ENCODE measurements at places on chromosomes 16 and 17.

DNA sequence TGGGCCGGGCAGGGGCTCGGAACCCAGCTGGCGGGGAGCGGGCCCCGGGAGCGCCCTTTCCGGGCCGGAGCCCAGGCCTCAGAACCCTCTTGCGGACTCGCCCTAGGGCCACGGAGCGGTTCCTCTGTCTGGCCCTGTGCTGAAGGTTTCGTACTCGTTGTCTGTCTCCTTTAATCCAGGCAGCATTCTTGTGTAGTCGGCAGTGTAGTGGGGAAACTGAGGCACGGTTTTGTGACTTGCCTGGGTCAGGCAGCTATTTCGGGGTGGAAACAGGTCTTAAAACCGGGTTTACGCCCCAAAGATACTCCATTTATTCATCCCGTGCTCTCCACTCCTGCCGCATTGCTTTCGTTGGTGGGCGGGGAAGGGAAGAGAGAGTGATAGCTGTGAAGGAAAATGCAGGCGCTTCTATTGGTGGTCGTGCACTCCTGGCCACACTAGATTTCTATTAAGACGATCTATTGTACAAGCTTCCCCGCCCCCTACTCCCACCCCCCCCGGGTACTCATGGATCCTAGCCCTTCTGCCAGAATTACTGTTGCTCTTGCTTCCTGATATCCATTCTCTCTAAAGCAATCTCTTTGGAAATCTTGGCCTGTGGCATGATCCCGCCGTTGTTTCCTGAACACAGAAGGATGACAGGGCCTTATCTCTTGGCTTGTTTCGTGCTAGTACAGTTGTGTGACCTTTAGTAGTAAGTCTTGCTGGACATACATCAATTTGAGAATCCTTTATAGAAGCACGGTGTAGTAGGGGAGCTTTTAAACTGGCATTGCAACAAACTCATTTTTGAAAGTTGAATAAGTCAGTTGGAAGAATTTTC lies 751 bp downstream of the DCAF7 start:
- no peak for DNase-seq

- no peak for DNase-seq
These were observed 110.1 kb downstream of the YPEL2 start for GRCh38 chr17:59441464-59442096.

GRCh38 chr17:62628831-62629555 lies 1.5 kb downstream of the MRC2 start:
- no peak for DNase-seq

- no peak for DNase-seq
These were observed 85.3 kb downstream of the HAPSTR1 start for GRCh38 chr16:9176547-9177418.

DNA sequence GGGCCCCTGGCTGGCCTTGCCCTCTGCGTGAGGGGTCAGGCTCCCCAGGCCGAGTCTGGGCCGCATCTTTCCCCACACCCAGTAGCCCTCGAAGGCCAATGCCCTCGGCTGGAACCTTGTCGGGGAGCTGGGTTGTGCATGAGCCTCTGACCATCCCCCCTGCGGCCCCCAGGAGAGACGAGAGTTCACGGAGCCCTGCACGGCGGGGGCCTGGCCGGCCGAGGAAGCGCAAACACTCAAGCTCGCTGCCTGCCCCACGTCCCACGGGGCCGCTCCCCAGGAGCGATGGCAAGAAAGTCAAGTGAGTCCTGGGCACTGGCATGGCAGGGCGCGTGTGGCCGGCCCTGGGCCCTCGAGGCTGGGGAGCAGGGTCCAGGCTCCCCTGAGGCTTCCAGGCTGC lies 57.3 kb downstream of the BAHCC1 start:
- DNase-seq = no peak

- DNase-seq = no peak
These were observed 277.8 kb upstream of the SOX9 start for GRCh38 chr17:71842986-71843385.

- no peak for DNase-seq
These were observed 166.8 kb downstream of the SOX9 start for GRCh38 chr17:72287586-72287985.

DNA sequence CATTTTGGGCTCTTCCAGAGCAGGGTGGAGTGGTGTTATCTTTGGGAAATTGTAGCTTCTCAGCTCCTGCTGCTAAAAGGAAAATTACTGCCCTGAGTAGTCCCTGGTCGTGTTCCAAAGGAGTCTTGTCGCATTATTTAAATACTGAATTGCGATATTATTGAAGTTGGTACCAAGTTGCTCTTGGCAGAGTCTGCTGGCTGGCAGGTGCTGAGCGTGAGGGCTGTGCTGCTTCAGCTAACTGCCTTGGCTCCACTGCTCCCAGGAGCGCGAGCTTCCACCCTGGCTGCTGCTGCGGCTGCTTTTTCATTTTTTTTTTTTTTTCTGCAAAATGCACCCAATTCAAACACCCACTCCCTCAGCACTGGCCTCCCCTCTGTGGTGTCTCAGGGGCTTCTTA lies 289.8 kb downstream of the MAF start:
- DNase-seq = no peak

- DNase-seq = no peak
These were observed 9.4 kb downstream of the MAP3K14 start for GRCh38 chr17:45307290-45308015.

DNA sequence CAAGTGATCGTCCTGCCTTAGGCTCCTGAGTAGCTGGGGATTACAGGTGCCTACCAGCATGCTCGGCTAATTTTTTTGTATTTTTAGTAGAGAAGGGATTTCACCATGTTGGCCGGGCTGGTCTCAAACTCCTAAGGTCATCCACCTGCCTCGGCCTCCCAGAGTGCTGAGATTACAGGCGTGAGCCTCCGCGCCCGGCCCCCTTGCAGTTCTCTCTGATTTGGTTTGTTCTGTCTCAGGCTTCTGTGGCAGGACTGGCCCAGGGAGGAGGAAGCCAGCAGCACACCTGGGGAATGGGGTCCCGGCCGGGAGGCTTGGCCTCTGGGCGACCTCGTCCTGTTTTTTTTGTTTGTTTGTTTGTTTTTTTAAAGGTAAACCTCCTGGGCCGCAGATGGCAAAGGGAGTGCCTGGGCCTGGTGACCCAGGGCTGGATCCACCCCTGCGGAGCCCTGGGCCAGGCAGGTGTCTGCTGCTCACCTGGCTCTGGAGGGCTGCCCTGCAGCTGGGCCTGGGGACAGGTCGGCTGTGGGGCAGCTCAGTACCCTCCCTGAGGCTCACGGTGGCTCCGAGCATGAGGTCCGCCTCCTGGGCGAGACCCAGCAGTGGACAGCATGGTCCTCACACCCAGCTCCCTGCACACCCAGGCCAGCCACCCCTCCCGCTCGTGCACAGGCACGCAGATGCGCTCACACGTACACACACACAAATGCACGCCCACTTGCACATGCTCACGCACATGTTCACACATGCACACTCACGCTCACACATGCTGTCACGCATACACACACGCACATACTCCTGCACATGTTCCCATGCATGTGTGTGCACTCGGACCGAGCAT lies 3.3 kb upstream of the NUDT16L1 start:
- no peak for DNase-seq

- DNase-seq = no peak
These were observed 5.6 kb upstream of the CDK5R1 start for GRCh38 chr17:32481193-32481592.

DNA sequence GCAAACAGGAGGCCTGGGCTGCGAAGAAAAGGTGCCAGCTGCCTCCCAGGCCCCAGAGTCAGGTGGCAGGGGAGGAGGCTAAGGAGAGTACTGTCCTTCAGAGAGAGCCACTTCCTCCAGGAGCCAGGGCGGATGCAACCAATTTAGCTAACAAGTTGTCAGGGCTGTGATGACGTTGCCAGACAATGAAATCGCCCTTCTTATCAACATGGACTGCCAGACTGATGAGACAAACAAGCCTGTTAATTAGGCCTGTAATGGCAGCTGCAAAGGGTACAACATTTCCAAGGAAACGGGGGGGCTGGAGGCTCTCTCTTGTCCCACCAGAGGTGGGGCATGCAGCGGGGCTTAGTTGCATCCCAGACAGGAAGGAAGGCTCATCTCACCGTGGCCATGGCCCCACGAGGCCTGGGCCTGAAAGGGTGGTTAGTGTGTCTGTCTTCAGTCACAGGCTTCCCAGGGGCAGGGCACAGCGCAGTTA lies 111.8 kb downstream of the SDK2 start:
- no peak for DNase-seq

GRCh38 chr16:50989047-50989446 lies 162.0 kb downstream of the SALL1 start:
- DNase-seq = no peak

DNA sequence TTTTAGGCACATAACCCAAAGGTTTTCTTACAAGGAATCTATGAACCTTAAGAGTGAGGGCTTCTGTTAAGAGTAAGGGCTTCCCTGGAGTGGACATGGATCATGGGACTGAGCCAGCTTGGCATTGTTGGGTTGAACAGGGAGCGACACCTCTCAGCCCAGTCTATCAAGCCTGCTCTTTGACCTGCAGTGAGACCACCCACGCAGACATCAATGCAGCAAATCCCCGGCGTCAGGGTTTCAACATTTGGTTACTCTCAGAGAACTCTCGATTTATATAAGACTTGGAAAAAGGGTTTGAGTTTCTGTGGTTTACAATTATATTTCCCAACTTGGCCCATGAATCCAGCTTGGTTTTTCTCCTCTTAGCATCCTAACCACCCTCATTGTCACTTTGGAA lies 299.9 kb downstream of the WWOX start:
- DNase-seq = no peak

- DNase-seq = no peak
These were observed 3.6 kb downstream of the MIEF2 start for GRCh38 chr17:18263885-18264682.

- no peak for DNase-seq
These were observed 57.8 kb downstream of the CHD9NB start for GRCh38 chr16:52994942-52995341.

GRCh38 chr17:65198653-65199382 lies 61.6 kb downstream of the RGS9 start:
- DNase-seq = peak; percentile 75

DNA sequence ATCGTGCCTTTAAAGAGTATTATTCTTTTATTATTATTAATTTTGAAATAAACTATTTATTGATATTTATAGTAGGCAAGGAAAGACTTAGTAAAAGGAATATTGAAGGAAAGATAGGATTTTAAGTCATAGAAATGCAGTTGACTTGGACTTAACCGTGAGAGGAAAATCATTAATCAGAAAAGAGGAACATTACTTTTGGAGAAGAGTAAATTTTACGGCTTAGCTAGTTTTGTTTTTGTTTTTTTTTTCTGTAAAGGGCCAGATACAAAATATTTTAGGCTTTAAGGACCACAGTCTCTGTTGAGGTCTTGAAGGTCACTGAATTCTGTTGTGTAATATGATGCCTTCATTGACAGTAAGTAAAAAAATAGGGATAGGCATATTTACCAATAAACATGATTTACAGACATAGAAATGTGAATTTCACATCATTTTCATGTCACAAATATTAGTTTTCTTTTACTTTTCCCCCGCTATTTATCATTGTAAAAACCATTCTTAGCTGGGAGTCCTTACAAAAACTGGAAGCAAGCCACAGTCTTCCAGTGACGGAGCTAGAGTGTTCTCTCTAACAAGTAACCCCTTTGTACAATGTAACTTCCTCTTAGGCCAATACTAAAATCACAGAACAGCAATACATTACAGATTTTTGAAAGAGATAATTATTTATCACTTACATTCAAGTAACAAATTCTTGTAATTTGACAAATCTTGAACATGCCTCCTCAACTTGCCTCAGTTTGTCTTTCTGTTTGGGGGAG lies 2.3 kb upstream of the KCNJ16 start:
- DNase-seq = no peak

GRCh38 chr16:7653746-7654461 lies 321.3 kb downstream of the RBFOX1 start:
- DNase-seq = no peak

DNA sequence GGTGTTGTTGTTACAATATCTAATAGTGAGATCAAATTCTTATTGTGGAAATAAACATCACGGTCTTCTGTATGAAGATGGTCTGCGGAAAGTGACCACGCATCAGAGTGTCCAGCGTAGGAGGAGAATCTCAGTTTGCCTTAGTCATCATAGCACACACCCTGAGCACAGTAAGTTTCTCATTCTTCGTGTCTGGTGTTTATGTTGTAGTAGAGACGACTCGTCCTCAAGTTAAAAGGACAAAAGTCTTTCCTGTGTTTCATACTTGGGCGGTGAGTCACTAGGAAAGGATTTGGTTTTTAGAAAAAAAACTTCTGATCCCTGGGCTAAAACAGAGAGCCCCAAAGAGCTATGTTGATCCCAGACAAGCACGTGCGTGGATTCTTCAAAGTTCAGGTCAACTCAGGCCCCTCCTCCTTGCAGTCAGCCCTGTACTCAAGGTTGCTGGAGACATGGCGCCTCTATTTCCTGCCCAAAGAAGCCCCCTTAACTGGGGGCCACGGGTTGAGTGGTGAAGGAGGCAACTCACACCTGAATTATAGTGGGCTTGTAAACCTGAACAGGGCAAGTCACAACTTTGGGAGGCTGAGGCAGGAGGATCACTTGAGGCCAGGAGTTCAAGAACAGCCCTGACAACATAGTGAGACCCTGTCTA lies 170.4 kb downstream of the ZFHX3 start:
- DNase-seq = no peak

- DNase-seq = peak; percentile 86
These were observed 138.7 kb downstream of the GAS7 start for GRCh38 chr17:10059684-10060211.

DNA sequence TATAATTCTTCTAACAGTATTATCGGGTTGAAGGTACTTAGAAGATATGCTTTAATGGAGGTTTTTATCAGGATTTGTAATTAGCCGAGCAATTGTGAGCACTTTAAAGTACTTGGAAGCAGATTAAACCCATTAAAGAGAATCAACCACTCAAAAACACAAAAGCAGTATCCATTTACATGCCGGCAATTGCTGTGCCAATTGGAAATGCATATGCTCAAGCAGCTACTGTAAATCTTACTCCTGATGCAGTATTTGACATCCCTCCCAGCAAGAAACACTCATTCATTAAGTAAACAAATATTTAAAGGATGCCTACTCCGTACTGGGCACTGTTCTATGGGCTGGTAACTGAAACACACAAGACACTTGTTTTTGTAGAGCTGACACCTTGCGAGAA lies 11.4 kb upstream of the CCL1 start:
- no peak for DNase-seq

DNA sequence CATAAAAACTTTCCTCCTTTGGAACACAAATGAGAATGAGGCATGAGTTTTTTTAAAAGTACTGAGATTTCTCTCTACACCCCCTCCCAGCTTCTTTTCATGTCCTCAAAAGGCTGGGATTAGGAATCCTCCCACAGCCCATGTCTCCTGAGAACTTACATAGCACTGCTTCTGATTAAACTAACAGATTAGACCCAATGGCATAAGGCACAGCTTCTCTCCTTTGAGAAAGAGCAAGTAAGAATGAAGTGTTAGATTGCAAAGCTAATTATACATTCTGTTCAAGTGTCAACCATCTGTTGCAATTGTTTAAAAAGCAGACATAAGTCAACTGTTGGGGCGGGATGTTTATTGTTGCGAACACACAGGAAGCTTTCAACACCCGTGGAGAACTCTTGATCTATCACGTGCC lies 715.1 kb downstream of the CDH11 start:
- no peak for DNase-seq
